ENCODE measurements at places on chromosomes 2 and 18.

- ATAC-seq = no peak
These were observed 317.8 kb downstream of the AGAP1 start for GRCh38 chr2:235811446-235812184.

- no peak for ATAC-seq
These were observed 7.4 kb upstream of the IGFBP5 start for GRCh38 chr2:216702756-216703155.

GRCh38 chr2:41486948-41487347 is 560.9 kb upstream of the PKDCC start:
- no peak for ATAC-seq

DNA sequence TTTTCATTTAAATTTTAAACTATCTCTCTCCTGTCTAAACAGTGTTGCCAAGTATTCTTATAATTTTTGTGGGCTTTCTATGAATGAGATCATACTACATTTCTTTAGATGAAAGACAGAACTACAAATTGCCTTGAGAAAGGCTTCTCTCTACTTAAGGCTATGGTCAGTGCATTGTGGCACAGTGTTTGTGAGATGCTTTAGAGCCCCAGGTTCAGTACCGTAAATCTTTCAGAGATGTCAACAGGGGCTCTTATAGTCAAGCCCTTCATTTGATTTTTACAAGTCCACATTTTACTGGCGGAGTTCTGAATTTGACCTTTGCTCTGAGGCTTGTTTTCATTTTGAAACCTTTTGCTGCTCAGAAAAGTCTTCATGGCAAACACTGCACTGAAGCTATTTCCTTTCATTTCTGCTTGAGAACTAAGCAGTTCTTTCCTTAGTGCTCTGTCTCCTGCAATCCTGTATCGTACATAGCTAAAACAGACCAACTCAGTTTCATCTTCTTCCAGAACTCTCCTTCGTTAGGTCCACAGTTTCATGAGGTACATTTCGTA is 175.2 kb downstream of the NYAP2 start:
- ATAC-seq = no peak

DNA sequence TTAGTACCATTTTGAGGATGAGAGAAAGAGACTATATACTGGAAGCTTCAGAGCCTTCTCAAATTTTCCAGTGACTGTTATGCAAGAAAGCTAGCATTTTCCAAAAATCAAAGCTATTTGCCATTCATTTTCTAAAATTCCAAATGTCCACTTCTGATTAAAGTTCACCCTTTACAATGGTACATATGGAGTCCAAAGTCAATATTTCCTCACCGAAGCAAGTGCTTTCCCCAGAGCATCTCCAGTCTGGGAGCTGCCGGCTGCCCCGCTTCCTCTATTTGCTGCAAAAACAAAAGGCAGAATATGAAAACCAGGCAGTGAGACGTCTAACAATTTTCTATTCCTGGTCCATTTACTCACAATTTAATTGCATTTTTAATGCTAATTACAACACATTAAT is 302.0 kb upstream of the CCDC68 start:
- no peak for ATAC-seq

GRCh38 chr2:8544171-8544785 is 137.6 kb upstream of the ID2 start:
- no peak for ATAC-seq

DNA sequence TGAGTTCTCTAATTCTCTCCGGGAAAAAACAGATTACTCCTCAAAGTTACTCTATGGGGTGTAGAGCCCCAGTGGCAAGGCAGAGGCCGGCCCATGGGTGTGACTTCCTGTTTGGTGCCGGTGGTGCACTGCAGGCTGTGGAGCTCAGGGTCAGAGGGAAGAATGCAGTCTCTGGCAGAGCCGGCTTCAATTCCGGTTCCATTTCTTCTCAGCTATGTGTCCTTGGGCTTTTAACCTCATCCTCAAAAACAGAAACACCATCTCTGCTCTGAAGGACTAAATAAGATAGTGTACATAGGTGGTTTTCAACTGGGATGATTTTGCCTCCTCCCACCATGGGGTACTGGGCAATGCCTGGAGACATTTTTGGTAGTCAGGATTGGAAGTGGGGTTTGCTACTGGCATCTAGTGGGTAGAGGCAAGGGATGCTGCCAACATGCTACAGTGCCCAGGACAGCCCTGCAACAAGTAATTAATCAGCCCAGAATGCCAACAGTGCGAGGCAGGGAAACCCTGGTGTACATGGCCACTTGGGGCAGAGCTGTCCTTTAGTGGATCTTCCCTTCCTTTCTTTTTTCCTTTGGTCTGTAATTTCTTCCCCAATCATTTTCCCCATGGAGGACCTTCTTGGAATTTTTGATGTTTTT is 81.2 kb downstream of the INSIG2 start:
- peak; percentile 48 for ATAC-seq

- no peak for ATAC-seq
These were observed 26.3 kb downstream of the WDR75 start for GRCh38 chr2:189467593-189467992.

- no peak for ATAC-seq
These were observed 97.7 kb downstream of the TWIST2 start for GRCh38 chr2:238945433-238946150.

- no peak for ATAC-seq
These were observed 71.4 kb upstream of the ITGB6 start for GRCh38 chr2:160271171-160272086.

DNA sequence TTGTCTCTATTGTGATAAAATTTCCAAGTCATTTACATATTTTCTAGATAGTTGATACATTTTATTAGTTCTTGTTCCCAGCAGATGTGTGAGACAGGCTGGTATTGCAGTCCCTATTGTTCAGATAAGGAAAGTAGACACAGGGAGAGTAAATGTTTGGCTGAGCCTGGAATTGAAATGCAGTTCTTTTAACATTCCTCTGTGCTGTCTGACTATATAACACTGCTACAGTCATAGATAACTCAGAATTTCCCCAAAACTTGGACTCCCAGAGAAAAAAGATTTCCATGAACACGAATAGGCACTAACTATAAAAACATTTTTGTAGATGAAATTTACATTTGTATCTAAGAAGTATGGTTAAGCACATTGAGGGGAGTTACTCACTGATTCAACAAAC is 71.4 kb downstream of the PLCL1 start:
- no peak for ATAC-seq

- no peak for ATAC-seq
These were observed 1491.9 kb upstream of the CELF4 start for GRCh38 chr18:39057423-39058064.

DNA sequence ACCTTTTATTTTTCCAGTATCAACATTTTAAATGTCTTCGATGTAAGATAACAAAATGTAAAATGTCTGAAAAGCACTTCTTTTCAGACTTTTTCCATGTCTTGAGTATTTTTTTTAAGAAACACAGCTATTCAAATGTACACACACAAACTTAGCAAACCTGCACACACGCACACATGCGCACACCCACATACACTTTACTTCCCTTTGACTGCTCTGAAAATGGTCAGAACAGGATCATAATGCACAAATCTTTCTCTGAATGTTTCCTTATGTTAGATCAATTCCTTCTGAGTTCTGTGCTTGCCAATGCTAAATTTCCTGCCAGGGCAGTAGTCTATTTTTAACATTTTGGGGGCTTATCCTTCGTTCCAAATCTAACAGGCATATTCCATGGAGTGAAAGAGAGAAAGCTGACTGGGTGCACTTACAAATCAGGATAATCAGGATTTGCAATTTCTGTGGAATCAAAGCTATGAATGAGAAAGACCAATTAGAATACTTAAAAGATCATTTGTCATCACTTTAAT is 136.3 kb downstream of the ZEB2 start:
- no peak for ATAC-seq

DNA sequence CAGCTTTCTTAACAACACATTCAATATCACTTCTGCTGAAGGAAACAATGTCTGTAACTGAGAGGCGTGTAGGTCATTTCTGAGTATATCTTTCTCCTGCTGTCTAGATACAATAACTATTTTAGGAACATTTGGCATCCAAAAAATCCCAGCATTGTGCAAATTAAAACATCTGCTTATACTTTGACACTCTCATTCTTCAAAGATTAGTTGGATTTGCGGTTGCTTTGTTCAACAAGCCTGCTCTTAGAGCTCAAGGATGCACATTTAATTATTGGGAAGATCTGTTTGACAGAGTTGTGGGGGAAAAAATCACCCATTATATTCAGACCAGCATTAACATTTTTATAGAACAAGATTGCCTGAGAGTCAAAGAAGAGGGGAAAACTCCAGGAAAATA is 449.5 kb upstream of the HNRNPA3 start:
- no peak for ATAC-seq

- no peak for ATAC-seq
These were observed 170.7 kb downstream of the ADCYAP1 start for GRCh38 chr18:1075322-1075721.

DNA sequence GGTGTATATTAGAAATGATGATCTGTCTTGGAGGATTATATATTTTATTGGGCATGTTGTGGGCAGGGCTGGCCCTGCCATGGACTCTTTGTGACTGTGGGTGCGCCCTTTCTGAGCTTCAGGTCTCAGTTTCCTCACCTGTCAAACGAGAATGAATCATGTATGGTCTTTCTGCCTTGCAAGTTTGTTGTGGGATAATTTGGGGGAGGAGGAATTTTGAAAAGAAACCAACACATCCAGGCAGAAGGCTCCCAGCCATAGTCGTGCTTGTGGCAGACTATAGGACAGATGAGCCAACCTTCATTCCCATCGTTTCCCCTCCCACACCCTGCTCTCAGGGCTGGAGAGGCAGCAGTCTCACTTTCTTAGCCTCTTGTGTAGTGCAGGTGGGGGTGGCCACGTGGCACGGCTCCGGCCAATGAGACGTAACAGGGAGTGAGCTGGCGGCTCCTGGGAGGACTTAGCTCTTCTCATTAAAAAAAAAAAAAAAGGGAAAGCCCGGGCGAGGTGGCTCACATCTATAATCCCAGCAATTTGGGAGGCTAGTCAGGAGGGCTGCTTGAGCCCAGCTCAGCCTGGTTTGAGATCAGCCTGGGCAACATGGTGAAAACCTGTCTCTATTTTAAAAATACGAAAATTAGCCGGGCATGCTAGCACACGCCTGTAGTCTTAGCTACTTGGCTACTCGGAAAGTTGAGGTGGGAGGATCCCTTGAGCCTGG is 63.1 kb downstream of the RHOB start:
- no peak for ATAC-seq

- ATAC-seq = no peak
These were observed 3.1 kb downstream of the EFR3B start for GRCh38 chr2:25044990-25045389.

- no peak for ATAC-seq
These were observed 141.4 kb upstream of the LTBP1 start for GRCh38 chr2:32805104-32806095.

DNA sequence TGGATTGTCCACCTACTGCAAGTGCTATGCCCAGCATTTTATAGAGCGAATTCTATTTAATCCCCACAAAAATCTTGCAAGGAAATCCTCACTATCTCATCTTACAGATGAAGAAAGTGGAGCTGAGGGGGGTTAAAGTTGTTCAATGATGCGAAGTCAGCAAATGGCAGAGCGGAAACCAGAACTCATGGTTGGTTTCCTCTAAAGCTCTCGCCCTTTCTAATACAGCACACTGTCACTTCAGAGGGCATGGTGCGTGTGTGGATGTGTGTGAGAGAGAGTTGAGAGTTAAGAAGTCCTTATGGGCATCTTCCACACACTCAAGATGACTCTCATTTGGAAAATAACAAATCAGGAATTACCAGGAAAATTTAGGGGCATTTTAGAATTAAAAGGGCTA is 78.4 kb downstream of the TGFA start:
- no peak for ATAC-seq

DNA sequence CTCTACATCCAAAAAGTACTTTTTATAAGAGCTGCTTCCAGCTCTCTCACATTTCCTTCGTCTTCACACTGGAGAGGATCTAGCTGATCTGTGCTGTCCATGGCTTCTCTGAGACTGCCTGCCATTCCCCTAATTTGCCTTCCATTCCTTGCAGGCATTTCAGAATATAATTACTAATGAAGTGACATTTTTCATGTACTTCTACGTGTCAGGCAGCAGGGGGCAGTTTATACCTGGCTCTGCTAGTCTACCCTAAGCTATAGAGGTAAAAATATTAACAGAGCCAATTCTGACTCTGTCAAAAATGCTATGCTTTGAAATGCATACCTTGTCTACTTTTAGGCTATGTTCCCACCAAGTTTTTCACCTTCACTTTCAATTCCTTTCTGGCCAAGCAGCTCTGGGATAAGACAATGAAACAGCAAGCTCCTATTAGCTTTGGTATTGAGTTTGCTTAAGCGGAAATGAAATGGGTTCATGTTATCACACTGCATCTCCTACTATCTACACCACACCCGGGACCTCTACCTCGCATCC is 81.9 kb downstream of the MEP1B start:
- no peak for ATAC-seq

- no peak for ATAC-seq
These were observed 18.8 kb downstream of the CNDP2 start for GRCh38 chr18:74514860-74515495.

DNA sequence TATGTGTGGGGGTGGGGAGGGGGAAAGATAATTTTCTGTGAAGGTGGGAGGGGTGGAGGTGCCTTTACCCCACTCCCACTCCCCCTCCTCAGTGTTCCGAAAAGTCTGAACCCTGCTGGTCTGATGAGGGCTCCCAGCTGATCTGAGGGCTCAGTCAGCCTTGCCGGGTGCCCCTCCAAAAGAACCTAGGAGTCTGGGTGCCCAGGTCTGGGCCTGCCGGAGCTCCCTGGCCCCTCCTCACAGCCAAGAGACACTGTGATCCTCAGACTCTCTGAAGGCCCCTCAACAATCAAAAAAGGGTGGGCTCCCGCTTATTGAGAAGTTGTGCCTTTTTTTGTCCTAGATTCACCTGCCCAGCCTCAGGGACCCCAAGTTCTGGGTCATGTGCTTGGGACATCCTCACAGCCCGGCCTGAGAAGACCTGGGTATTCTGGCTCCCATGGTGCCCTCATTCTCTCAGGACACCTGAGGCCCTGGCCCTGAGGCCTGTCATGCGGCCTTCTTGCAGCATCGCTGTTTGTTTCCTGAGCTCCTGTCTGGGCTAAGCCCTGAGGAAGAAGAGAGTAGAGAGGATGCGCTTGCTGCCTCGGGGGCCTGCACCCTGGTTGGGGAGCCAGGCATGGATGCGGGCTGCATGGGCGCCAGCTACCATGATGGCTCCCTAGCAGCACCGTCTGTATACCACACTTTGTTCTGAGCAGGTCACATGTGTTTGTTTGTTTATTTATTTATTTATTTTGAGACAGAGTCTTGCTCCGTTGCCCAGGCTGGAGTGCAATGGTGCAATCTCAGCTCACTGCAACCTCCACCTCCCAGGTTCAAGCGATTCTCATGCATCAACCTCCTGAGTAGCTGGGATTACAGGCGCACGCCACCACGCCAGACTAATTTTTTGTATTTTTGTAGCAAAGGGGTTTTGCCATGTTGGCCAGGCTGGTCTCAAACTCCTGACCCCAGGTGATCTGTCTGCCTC is 44.0 kb downstream of the SDC1 start:
- ATAC-seq = no peak

GRCh38 chr18:23897291-23897690 is 117.3 kb upstream of the TTC39C start:
- ATAC-seq = no peak

Measured in activated CD4-positive, CD25-positive, alpha-beta regulatory T cell treated with anti-CD3 and anti-CD28 coated beads, Interleukin-2, amount 50 U/mL, for 24 hours (primary cell).